ENCODE measurements at places on chromosomes 3 and 15.

DNA sequence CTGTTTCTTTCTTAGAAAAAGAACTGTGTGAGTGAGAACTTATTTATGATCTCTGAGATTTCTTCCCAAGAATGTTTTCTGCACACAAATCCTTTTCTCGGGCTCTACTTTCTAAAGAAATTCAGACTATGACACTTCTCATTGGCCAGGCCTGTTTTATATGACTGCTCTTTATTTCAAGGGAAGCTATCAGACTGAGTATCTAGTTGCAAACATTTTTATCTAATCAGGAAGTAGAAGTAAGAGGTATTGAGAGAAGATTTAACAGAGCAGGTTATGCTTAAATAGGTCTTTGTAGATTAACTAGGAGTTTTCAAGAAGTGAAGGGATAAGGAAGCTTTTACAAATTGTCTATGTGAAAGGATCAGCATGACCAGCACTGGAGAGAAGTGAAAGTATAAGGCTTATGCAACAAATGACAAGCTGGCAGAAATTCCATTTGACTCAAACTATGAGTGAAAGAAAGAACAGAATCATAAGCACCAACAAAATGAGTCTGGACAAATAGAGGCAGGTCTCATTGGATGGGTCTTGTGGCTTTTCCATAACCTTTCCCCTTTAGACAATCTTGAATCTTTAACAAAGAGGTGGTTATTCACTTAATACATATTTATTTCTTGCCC is 71.9 kb upstream of the CHL1 start:
- no peak for DNase-seq

DNA sequence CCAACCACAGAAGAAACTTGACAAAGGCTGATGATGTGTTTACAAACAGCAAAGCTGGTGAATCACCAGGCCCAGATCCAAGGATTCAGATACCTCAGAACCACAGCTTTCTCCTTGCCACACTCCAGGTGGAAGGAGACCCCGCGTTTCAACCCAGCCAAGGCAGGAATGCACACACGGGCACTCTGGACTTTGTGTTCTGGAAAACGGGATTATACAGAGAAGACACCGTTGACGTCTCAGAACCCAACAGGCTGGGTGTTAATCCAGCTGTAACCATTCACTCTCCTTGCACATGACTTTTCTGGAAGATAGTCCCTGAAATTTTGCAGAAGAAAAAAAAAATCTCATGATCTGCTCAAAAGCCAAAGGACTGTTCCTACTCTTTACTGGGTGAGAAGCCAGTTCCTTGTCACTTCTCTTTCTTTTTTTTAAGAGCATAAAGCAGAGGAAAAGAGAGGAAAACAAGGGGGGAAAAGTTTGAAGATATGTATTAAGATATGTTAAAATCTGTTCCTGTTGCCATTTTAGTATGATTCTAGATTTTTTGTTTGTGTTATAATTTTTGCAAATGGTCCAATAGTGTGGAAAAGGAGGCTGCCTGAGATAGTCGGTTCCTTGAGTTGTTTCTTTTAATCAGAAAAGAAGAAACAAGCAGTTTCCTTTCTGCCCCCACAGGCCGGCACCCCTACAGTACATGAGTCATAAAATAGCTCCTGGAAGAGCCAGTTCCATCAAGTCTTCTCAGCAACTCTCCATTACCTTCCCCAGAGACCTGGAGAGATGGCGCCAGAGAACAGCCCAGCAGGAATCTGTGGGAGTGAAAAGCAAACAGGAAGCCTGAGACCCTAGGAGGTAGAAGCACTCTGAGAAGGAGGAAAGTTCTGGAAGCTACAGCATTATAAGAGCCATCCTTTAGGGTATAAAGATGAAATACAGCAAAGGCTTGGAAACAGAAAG is 73.1 kb downstream of the RORA start:
- peak; percentile 89 for DNase-seq

DNA sequence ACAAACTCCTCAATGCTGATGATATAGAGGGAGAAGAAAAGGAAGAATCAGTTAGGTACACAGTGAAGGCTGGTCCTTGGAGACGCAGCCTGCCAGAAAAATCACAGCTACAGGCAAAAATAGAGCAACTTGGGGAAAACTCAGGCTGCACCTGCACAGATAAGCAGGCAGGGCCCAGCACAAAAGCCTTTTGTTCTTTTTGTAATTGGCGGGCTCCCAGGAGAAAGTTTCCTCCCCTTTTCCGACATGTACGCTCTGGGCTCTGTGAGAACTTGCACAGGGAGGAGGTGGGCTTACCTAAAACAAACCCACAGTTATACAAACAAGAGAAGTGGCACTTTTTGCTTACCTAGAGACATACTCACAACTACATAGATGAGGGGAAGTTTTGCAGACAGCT is 813.4 kb upstream of the EPHA6 start:
- DNase-seq = no peak

- DNase-seq = no peak
Measured at GRCh38 chr3:25099666-25100065, 328.4 kb upstream of the RARB start.

GRCh38 chr15:95799286-95800200 is 531.0 kb upstream of the NR2F2 start:
- DNase-seq = peak; percentile 92

GRCh38 chr3:135759651-135760050 is 205.9 kb upstream of the PPP2R3A start:
- DNase-seq = no peak

- DNase-seq = peak; percentile 67
Measured at GRCh38 chr3:38458796-38459498, 5.3 kb downstream of the ACVR2B start.

- DNase-seq = peak; percentile 33
Measured at GRCh38 chr3:39378088-39378487, 5.1 kb upstream of the SLC25A38 start.

- DNase-seq = no peak
Measured at GRCh38 chr3:139454346-139454745, 22.0 kb downstream of the RBP2 start.

DNA sequence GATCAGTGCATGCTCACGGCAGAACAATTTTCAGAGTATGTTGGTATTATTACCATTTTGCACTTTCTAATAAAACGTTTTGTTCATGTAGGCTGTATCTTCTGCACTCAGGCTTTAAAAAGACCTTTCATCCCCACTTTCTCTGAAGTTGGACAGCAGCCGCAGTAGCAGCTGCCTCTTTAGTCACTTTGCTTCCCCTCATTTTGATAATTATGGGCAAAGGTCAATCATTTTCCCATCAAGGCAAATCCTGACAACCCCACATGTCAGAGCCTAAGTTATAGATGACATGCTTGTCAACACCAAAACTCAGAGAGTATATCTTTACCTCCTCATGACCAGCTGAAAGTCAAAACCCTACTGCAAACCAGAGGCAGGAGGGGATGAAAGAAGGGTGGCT is 99.7 kb downstream of the ROBO2 start:
- no peak for DNase-seq

DNA sequence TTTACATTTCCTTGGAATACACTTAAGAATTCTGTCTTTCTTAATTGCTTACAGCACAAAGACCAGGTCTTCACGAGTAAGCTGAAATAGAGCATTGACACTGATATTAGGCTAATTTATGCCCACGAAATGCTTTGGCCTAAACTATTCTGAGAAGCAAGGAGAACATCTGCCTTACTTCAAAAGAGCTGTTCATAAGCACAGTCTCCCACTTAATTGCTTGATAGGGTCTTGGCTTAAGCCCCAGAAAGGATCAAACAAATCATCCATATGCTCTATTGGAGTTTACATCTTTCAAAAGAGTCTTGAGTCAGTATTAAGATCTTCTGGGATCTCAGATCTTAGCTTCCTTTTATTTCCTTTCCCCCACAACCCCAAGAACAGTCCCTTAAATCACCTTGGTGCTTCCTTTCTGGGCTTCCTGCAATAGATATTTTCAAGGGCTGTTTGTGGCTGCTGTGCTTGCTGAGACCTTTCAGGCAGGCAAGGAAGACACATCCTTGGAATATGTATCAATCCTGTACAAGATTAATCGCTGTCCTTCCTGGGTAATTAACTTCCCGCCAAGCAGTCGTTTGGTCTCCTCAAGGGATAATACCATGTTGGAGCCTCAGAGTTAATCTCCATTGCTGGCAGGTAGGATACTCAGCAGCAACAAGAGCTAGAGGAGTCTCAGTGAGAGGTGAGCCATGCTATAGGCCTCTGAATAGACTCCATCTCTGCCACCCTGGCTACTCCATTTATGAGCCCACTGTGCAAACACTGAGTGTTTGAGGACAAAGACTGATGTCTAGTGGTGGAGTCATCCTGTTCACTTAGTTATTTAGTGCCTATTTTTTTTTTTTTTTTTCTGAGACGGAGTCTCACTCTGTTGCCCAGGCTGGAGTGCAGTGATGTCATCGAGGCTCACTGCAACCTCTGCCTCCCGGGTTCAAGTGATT is 37.1 kb downstream of the TMEM158 start:
- DNase-seq = no peak

DNA sequence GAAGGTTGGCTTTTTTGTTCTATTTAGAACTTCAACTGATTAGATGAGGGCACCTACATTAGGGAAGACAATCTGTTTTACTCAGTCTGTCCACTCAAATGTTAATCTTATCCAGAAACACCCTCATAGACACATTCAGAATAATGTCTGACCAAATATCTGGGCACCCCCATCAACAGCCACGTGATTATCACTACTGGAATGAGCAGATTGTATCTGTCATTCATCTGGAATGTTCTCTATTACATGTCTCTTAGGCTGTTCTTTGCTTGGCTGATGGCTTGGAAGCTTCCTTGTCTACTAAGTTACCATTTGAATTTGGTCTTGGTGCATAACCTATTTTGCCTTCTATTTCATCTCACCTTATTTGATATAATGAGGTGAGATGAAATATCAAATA is 15.7 kb upstream of the LRRC58 start:
- peak; percentile 33 for DNase-seq

DNA sequence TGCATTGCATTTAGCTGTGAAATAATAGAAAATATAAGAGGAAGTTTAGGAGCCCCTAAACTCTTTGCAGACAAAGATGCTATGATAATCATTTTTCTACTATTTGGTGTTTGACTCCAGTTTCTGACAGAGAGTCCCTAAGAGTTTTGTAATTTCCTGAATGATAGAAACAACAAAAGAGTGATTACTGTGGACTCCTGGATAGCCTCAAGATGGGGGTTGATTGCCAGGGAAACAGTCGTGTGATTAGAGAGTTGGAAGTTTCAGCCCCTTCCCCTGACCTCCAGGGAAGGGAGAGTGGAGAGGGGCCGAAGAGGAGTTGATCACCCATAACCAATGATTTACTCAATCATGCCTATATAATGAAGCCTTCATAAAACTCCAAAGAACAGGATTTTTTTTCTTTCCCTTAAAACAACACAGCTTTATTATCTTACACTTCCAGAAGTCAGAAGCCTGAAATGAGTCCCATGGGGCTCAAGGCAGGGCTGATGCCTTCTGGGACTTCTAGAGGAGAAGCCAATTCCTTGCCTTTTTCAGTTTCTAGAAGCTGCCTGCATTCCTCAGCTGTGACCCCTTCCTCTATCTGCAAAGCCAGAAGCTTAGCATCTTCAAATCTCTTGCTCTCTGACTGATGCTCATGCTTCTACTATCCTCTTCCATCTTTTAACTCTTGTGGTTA is 292.3 kb upstream of the ZPLD1 start:
- no peak for DNase-seq

DNA sequence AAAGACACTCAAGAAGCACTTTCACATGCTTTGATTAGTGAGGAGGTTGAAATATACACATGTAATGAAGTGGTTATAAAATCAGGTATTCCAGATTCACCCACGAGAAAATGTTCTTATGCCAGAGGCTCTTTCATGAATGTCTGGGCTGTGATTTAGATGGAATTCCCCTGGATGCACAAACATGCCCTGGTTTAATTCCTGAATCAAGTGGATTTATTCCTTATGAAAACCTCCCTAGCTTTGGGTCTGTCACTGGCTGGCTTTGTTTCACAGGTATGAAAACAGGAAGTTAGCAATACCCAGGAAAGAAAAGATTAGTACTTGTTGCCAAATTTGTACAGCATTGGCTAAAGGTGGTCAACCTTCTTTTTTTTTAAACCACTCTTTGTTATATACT is 1123.0 kb downstream of the ROBO1 start:
- DNase-seq = no peak

GRCh38 chr15:62886431-62887071 is 156.0 kb upstream of the TPM1 start:
- peak; percentile 62 for DNase-seq

- peak; percentile 44 for DNase-seq
Measured at GRCh38 chr15:93980261-93980911, 251.0 kb upstream of the MCTP2 start.

GRCh38 chr3:67289626-67290025 is 291.5 kb downstream of the KBTBD8 start:
- no peak for DNase-seq

GRCh38 chr3:45573591-45573990 is 21.0 kb upstream of the LIMD1 start:
- DNase-seq = no peak

- no peak for DNase-seq
Measured at GRCh38 chr3:160919942-160920341, 163.9 kb downstream of the PPM1L start.
